Type B pancreatic cell (in vitro differentiated cells): ENCODE measurements at places on chromosomes 2 and 18. TPM values are rescaled to one million over a fixed set of nuclear protein-coding genes. Genes with fewer than 3 reads are reported as not detected.
A peak's percentile ranks its signal among the peaks of the same experiment; 100 is the strongest.

- H3K4me1 ChIP-seq = peaks cover 8% of the 10 kb centered on the region
- H3K4me3 ChIP-seq = no peak overlapping the region
- H3K27me3 ChIP-seq = no peaks in the 10 kb centered on the region
Observed at GRCh38 chr2:63981702-63982103, 37.5 kb downstream of the VPS54 start.

DNA sequence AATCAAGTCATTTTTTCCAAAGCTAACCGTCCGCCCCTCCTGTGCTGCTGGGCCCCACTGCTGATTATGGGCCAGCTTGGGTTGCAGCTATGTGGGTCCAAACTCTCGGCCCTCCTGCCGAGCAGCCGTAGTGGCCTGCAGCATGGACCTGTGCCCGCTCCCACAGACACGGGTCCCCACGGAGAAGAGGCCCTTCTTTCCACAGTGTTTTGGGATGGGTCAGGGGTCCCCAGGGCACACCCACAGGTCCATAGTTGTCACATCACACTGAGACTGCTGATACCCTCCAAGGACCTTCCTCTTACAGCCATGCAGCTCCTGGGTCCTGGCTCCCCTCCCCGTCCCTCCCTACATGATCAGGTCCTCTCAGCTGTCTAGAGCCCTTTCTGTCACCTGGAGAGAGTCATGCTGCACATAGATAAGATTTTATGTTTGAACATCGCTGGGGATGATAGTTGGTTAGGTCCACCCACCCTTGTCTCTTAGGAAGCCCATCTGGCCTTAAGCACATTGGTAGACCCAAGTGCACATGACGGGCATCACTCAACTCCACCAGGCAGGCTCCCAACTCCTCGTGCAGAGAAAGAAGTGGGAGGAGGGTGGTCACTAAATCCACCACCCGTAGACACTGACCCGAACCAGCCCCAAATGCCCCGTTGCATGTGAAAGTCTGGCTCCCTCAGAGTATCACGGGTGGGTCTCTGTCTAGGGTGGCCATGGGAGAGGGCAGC, 17.5 kb downstream of the GPR55 start:
- H3K4me1 ChIP-seq = peaks cover 15% of the 10 kb centered on the region
- H3K4me3 ChIP-seq = no peak overlapping the region
- peak; percentile 55 for DNase-seq
- H3K36me3 ChIP-seq = no peaks in the 10 kb centered on the region
- H3K27me3 ChIP-seq = peaks cover 12% of the 10 kb centered on the region

DNA sequence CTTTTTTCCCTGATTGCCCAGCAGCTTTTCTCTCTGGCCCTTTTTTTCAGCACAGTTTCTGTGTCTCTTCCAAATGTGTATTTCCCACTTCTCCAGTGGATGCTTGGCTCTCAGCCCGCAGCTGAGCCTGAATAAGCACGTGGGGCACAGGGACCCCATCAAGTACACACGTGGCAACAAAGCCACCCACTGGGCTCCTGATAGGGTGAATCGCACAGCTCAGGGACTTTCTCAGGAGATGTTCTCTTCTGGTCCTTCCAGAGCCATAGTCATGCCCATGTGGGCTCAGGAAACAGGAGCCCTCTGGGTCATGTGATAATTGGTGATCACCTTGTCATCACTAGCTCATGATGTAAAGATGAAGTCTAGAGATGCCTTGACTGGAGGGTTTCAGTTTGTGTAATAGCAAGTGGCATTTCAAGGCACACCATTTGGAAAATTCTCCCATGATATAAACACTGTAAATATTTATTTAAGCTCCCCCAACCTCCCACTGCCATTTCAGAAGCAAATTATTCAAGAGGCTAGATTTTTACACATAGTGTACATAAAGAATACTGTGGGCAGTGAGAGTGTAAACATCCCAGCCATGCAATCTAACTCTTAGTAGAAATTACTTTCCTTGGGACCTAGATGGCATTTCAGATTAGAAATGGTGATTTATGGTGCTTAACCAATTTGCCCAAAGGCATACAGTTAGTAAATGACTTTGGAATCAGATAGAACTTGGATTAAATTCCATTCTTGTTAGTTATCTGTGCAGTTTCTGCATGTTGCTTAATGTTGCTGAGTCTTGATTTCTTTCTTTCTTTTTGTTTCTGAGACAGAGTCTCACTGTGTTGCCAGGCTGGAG, 597.5 kb downstream of the SLC4A3 start:
- no peaks in the 10 kb centered on the region for H3K27me3 ChIP-seq
- peak overlapping the region; percentile 50 for H3K4me3 ChIP-seq
- DNase-seq = no peak
- no peaks in the 10 kb centered on the region for H3K36me3 ChIP-seq
- H3K4me1 ChIP-seq = peaks cover 52% of the 10 kb centered on the region

EPHA4 gene
- 78.3 and 82.4 TPM in 2 replicates for total RNA-seq
